ENCODE measurements at places on chromosomes 2 and 18.

GRCh38 chr18:70025580-70025979, 77.9 kb upstream of the CD226 start:
- no peak for DNase-seq

DNA sequence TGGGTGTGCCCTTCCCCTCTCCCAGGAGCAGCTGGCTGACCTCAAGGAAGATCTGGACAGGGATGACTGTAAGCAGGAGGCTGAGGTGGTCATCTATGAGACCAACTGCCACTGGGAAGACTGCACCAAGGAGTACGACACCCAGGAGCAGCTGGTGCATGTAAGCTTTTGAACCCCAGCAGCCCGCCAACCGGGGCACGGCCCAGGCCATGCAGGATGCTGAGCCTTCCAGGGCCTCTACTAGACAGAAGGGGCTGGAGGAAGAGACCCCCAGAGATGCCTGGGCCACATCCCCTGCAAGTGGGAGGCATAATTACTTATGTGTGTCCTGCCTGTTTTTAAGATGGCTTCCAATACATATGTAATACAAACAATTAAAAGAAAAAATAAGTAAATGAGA, 239.3 kb downstream of the GLI2 start:
- no peak for DNase-seq

DNA sequence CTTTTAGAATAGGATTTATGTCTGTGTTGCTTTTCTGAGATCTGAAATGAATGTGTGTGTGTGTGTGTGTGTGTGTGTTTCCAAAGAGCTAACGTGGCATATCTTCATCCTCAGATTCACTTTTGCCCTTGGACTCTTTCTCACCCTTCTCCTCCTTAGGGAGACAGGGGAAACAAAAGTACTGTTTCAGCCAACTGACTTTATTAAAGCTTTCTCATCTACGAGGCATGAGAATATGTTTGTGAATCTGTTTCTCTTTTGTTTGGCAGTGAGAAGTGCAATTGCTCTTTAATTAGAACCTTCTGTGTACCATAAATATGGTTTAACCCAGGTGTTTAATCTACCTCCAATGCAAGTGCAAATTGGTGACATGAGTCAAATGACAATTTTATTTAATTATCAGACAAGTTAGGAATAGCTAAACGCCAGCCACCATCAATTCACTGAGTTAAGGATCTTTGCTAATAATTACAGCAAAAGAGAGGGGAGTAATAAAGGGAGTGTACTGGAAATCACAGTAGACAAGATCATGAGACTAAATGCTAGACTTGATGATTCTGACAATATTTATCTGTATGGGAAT, 186.4 kb upstream of the COL3A1 start:
- no peak for DNase-seq

GRCh38 chr18:7668392-7668791, 101.3 kb downstream of the PTPRM start:
- no peak for DNase-seq

DNA sequence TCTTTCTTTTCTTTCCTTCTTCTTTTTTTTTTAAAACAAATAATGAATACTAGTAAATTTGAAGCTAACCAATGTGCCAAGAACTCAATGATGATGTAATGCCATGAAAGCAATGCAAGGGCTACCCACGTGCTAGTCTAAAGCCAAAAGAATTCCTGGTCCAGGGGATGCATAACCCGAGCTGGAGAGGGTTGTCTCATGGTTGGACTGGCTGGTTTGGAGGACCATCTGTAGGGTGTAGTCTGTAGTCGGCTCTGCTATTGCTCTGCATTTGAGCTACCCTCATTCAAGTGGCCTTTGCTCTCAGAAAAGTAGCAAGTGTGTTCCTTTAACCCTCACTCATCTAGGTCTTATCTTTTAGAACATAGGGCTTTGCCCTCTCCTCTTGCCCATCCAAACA, 469.6 kb upstream of the CELF4 start:
- no peak for DNase-seq

GRCh38 chr2:128308284-128308731, 10.4 kb downstream of the HS6ST1 start:
- DNase-seq = no peak

DNA sequence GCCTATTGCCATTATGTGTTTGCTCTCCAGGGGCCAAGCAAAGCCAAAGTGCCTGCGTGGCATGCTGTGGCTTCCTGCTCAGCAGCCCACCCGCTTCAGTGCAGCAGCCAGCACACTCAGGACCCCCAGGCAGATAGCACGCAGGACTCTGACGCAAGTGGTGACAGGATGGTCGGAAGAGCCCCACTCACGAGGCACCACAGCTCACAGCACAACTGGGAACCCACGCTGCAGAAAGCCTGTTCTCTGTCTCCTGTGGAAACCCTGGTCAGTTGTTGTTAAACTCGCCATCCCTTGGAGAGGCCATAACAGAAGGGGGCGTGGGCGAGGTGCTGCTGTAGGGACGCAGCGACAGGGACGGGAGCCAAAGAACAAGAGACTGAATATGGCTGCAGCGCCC, 76.4 kb downstream of the HDAC4 start:
- DNase-seq = no peak

DNA sequence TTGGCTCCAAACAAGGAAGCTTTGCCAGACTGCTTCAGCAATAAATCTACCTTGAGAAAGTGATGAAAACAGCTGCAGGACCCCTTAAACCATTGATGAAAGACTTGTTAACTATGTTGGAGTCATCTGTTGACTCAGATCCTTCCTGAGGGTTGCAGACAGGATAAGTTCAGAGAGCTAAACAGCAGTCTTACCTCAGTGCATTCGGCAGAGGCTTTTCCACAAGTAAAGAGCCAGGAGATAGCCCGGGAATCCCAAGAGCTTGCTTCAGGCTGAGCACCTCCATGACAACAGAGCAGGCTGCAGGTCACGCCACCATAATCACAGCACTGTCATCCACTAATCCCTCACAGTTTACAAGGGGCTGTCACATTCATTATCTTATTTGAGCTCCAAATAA, 23.7 kb downstream of the KIAA2012 start:
- no peak for DNase-seq

- no peak for DNase-seq
Observed at GRCh38 chr2:141666191-141666590, 464.6 kb downstream of the LRP1B start.

DNA sequence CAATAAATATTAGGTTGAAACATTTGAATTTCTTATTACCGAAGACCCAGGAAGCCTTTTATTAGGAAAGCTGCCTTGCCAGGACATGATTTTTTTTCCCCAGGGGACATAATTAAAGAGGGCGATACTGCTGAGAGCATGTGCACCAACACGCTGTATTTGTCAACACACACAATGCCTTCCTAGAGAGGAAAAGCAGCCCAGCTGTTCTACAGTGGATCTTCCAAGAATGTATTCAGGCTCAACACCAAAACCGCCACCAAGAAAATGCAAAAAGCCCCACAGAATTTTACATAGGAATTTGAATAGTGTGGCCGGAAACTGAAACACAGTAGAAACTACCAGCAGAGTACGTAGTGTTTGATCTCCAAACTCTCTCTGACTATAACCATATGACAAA, 320.4 kb downstream of the DLGAP1 start:
- no peak for DNase-seq

DNA sequence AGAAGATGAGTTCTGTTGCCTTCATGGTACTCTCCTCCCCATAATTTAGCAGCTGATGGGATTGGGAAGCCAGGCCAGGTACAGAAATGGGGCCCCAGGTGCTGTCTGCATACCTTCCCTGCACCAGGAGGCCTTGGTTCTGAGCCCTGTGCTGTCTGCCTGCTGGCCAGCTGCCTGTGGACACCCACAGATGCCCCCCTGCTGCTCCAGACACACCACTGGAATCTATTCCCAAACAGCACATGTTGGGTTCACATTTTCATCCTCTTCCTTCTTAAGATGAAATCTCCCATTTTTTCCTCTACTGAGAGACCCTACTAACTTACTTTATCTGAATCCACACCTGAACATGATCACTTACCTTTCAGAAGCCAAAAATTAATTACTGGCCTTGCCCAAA, 152.0 kb upstream of the CCDC68 start:
- no peak for DNase-seq

- no peak for DNase-seq
Observed at GRCh38 chr18:36580266-36580665, 248.5 kb downstream of the TPGS2 start.

DNA sequence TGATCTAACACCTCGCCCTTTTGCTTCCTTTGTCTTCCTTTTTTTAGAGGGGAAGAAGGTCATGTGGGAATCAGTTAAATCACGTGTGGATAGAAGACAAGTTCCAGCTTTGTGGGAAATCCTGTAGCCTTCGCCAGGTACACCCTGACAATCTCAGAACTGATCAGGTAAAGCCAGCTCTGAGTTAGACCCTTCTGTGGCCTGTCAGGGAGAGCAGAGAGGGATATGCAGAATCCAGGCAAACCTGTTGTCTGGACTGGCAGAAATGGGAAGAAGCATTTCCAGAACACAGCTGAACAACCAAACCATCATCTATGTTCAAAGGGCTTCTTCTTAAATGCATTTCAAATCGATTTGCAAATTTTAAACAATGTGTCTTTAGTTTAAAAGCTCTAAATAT, 247.4 kb upstream of the FN1 start:
- no peak for DNase-seq

- DNase-seq = no peak
Observed at GRCh38 chr18:26510337-26510736, 38.0 kb downstream of the KCTD1 start.

DNA sequence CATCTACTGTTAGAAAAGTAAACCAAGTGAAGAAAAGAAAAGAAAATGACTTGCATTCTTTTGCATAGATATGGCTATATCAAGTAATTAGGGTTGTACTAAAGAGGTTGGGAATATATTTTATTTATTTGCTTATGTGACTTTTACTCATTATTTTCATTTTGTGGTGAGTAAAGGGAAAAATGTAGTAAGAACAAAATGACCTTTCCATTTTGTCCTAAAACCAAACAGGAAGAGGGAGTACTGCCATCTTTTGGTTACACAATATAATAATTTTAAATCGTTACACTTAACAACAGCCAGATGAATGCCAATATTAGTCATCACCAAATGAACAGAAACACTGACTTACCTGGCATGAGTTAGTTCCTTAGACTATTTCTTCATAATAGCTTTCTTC, 47.3 kb upstream of the NDUFV2 start:
- DNase-seq = peak; percentile 14

DNA sequence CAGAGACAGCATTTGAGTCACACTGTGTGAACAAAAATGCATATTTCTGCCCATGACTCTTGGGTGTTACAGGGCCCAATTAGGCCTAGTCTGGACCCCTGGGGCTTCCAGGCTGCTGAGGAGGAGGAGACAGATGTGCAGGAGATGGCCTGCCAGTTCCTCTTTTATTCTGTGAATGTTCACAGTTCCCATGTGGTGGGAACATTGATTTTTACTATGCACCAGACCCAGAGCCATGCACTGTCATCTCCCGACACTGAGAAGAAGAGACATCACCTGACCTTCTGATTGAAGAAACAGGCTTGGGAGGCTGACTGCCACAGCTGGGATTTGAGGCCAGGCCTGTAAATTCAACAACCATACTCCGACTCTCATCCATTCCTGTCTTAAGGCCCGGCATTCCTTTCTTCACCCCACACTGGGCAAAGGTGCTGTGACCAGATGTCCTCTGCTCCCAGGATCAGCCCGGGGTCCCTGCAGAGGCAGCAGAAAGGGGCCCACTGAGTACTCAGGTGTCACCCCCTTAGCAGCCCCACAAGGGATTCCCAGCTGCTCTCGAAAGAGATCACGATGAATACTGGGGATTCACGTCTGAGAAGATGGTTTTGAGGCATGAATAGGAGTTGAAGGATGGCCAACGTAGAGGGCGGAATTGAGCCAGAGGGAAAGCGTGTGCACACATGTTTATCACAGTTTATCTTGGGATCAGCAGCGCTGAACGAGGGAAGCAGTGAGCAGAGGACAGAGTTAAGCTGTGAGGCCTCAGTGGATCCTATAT, 3.6 kb upstream of the TFCP2L1 start:
- DNase-seq = no peak

DNA sequence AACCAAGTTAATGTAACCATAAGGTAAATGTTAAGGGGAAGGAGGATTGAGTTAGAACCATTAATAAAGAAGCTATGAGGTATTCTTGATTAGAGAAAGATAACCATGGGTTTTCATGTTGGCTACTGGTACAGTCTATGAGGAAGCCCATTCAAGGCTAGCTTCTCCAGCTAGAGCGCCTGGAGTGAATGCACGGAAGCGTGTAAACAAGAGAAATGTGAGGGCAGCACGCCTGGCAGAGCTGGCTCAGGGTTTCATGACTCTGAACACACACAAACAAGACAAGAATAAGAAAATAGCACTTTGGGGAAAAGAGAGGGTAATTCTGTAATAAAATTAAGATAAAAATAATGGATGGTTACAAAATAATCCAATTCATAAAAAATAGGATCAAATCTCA, 255.3 kb downstream of the PDE11A start:
- DNase-seq = no peak

DNA sequence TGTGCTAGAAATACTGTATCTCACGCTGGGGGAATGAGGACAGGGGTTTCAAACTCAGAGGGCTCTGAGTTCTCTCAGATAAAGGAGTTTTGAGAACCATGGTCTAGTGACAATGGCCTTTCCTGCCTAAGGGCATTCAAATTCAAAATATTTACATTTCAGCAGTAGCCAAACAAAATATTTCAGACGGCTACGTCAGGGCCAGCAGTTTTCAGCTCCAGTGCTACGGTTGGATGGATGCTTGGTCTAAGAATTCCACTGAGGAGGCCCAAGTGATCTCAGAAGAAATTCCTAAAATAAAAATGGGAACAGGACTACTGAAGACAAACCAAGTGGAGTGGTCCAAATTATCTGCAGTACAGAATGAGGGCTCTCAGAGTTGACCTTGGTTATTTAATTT, 41.1 kb upstream of the SCG2 start:
- DNase-seq = no peak

- DNase-seq = no peak
Observed at GRCh38 chr2:241564596-241565410, 6.3 kb downstream of the BOK start.

DNA sequence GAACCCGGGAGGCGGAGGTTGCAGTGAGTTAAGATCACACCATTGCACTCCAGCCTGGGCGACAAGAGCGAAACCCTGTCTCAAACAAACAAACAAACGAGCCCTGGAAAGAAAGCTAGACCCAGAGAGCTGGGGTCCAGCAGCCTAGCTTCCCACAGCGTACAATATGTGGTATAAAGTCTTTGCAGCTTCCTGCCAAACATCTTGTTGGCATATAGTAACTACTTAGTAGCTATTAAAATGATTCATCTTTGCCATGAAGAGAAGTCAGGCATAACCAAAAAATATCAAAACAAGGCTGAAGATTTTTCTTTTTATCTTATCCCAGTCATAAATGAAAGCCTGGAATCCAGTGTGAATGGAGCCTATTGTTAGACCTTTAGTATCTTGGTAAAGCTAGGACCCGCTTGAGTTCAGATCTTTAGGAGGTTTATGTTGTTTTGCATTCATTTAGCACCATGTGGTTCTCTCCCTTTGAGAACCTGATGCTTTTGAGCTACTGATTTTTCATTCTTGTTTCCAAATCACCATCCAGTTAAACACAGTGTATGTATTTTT, 139.7 kb upstream of the NOSTRIN start:
- no peak for DNase-seq

- DNase-seq = no peak
Observed at GRCh38 chr18:80210312-80211083, 36.8 kb downstream of the PARD6G start.

GRCh38 chr2:197197895-197198311, 112.7 kb downstream of the ANKRD44 start:
- DNase-seq = no peak

GRCh38 chr2:40103590-40103989, 324.5 kb upstream of the THUMPD2 start:
- no peak for DNase-seq

- DNase-seq = no peak
Observed at GRCh38 chr2:143402451-143402850, 273.2 kb downstream of the ARHGAP15 start.

GRCh38 chr2:7567646-7568045, 650.4 kb downstream of the RNF144A start:
- no peak for DNase-seq

Measured in hippocampal formation (tissue), 2 donors.